MV-4-11 (cell line): ENCODE measurements at places on chromosomes 11 and 22.

DNA sequence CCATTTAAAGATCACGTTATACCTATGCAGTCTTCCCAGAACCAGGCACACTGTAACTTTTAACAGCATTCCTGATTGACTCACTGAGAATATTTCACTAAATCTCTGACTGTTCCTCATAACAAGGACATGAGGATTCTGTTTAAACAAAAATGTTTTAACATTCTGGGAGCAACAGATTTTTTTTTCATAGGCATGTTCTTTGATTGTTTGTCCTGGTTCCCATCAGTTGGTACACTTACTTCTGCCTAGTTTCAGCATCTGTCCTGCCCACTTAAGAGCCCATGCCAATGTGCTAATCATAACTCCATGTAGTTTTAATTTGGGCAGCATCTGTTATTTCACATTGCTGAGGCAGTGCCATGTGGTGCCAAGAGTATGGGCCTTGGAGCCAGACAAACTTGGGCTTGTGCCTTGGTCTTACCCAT lies 138.5 kb upstream of the CTSC start:
- DNase-seq = no peak

- peak; percentile 7 for DNase-seq
Observed at GRCh38 chr11:109071712-109072524, 350.1 kb upstream of the C11orf87 start.

- no peak for DNase-seq
Observed at GRCh38 chr11:67504005-67504949, 886 bp downstream of the PITPNM1 start.

- no peak for DNase-seq
Observed at GRCh38 chr11:108370315-108370714, 97.0 kb downstream of the C11orf65 start.
